Mesothelial cell of epicardium (in vitro differentiated cells): ENCODE measurements at places on chromosomes 2 and 18. TPM values are rescaled to one million over a fixed set of nuclear protein-coding genes. Genes with fewer than 3 reads are reported as not detected.

DNA sequence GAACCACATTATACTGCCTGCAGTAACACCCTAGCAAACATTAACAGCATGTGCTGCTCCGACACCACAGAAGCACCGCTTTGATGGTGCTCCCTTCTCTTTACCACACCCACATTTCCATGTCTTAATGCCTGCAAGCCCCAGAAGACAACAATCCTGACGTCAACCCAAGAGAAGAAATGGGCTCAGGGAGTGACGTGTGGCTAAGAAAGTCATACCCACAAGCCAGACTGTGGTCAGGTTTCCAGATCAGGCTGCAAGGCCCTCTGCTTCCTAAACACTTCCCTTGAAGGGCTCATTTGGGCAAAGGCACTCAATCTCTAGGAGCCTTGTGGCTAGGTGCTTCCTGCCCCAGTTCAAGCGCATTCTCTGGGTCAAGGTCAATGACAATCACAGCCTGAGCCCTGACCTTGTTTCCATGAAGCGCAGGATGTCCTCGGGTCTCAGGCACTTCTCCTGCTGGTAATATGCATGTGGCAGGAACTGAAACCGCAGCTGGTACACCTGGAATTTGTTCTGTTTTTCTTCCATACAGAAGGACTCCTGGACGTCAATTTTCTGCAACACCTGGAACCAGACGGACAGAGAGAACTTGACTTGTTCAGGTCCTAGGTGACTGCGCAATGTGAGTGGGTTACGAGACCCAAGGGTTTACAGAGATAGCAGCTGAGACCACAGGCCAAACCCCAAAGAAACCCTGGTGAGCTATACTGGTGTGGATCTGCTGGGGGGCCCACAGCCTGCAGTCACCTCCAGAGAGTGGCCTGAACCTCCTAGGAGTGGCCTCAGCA lies 67.2 kb downstream of the POLR1A start:
- DNase-seq, result no peak

GRCh38 chr2:10760794-10761504 lies 39.5 kb downstream of the ATP6V1C2 start:
- no peak for DNase-seq

DNA sequence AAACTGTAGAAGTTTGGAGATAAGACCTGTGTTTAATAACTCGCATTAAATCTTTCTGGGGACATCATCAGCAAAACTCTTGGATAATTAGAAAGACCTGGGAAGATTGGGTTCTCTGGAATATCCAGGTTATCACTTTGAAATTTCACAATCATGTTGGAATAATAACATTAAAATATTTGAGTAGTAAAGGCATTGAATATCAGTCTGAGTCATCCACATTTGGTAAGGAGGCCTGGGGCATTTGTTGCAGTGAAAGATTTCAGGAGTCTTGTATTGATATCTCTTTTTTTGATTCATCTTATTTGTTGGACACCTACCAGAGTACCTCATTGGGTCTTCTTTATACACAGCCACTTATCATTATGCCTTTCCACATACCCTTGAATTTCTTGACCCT lies 95.9 kb downstream of the EPB41L5 start:
- DNase-seq, result no peak

GRCh38 chr2:130288467-130289403 lies 54.0 kb upstream of the IMP4 start:
- DNase-seq, result no peak

DNA sequence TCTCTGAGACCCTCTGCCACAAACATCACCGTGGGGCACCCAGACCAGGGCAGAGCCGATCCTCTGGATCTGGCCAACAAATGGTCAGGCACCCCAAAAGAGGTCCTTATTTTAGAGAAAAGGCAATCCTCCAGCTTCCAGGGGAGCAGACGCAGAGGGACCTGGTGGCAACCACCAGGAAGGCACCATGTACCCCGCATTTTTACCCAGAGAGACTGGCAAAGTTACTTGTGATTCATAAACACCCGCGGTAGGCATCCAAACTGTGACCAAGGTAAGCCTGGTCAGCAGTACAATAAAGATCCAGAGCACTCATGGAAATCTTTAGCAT lies 10.5 kb downstream of the LIMS2 start:
- DNase-seq, result no peak

- no peak for DNase-seq
Observed at GRCh38 chr2:123015186-123015585, 1009.9 kb upstream of the CNTNAP5 start.

GRCh38 chr18:24850532-24850931 lies 390.1 kb downstream of the HRH4 start:
- no peak for DNase-seq

DNA sequence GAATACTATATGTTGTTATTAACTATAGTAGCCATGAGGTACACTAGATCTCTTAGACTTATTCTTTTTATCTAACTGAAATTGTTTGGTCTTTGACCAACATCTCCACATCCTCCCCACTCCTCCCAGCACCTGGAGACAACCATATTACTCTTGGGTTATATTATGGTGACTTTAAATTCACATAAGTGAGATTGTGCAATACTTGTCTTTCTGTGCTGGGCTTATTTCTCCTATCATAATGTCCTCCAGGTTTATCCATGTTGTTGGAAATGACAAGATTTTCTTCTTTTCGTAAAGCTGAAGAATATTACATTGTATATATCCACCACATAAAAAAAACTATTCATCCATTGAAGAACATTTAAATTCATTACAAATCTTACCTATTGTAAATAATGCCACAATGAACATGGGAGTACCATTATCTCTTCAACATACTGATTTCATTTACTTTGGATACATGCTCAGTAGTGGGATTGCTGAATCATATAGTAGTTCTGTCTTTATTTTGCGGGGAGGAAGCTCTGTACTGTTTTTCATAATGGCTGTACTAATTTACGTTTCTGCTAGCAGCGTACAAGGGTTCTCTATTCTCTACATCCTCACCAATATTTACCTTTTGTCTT lies 159.2 kb upstream of the SCN7A start:
- DNase-seq, result no peak

DNA sequence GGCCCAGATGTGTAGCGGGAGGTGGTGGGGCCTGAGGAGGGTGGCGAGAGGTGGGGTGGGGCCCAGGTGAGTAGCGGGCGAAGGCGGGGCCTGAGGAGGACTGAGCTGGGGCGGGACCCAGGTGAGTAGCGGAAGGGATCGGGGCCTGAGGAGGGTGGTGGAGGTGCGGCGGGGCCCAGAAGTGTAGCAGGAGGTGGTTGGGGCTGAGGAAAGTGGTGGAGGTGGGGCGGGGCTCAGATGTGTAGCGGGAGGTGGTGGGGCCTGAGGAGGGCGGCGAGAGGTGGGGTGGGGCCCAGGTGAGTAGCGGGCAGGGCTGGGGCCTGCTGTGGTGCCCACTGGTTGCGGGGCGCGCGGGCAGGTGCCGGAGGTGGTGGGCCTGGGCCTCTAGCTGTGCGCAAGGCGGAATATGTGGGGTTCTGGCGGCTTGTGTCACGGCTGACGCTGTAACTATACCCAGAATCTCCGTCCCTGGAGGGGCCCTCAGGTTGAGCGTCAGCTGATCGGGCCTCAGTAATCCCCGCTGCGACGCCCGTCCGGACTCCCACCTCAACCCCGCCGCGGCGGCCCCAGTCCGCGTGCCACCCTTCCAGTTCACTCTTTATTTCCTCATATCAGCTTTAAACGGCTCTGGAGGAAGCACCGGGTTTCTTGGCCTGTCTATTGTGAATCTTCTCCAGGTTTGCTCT lies 866 bp upstream of the SF3B6 start:
- DNase-seq, result no peak

- no peak for DNase-seq
Observed at GRCh38 chr2:94994914-94995552, 30.5 kb upstream of the MAL start.

ONECUT2 gene
- 0.09 to 0.51 TPM (median 0.09 TPM) in 3 replicates for total RNA-seq

SOWAHC gene
- total RNA-seq, result 15.9 to 16.8 TPM (median 16.0 TPM) in 3 replicates

FER1L5 gene
- total RNA-seq, result 0.91 to 1.4 TPM (median 1.1 TPM) in 3 replicates

MBP gene
- total RNA-seq, result 19.1 to 20.8 TPM (median 20.6 TPM) in 3 replicates

IGFBP5 gene
- total RNA-seq, result 415 to 456 TPM (median 447 TPM) in 3 replicates

POTEI gene
- total RNA-seq, result 7.0 to 7.3 TPM (median 7.1 TPM) in 3 replicates
